ENCODE measurements at places on chromosomes 1 and 21. TPM values are rescaled to one million over a fixed set of nuclear protein-coding genes. Genes with fewer than 3 reads are reported as not detected.

DNA sequence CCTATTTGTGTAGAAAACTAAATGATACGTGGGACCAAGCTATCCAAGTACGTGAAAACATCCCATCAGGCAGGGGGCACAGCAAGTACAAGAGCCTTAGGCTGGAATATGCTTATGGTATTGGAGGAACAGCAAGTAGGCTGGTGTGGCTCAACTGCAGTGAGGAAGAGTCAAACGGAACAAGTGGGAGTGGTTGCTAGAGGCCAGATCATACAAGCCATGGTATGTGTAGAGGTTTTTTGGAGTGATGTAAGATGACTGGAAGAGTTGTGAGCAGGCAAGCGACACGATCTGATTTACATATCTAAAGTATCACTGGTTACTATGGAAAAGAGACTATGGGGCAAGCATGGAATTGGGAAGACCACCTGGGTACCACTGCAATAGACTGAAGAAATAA, 27.8 kb downstream of the ELK4 start:
- no peak overlapping the region for H3K27ac ChIP-seq
- peaks cover 6% of the 10 kb centered on the region for H3K36me3 ChIP-seq
- H3K27me3 ChIP-seq: no peaks in the 10 kb centered on the region
- DNase-seq: no peak

TDRD5 gene
- not detected for total RNA-seq

DNA sequence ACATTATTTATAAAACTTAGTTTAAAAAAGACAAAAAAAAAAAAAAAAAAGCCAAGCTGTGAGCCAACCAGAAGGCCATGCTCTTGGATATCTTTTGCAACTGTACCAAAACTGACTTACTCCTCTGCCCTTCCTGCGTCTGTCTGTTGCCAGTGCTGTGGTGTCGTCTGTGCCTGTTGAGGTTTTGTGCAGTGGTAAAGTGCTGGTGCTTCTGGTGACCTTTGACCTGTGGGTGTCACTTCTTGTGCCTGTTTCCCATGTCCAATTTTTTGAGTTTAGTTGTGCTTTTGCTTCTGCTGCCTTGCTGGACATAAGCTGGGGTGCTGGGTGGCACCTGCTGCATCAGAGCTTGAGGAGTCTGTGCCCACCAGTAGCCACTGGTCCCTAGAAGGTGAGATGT, 41.4 kb downstream of the RNF187 start:
- no peak overlapping the region for H3K27ac ChIP-seq
- no peak for DNase-seq
- H3K27me3 ChIP-seq: peaks cover 22% of the 10 kb centered on the region
- no peaks in the 10 kb centered on the region for H3K4me1 ChIP-seq
- H3K4me3 ChIP-seq: no peak overlapping the region
- H3K36me3 ChIP-seq: peaks cover 1% of the 10 kb centered on the region

ADGRL4 gene
- 4.9 TPM for total RNA-seq

MROH9 gene
- not detected for total RNA-seq

- no peak overlapping the region for H3K27ac ChIP-seq
- H3K4me3 ChIP-seq: no peak overlapping the region
Observed at GRCh38 chr21:36511484-36512220, 31.7 kb upstream of the CLDN14 start.

NID1 gene
- 99.1 TPM for total RNA-seq

GRCh38 chr21:15761507-15762100, 31.8 kb downstream of the USP25 start:
- no peaks in the 10 kb centered on the region for H3K27me3 ChIP-seq
- H3K27ac ChIP-seq: no peak overlapping the region
- no peak for DNase-seq
- no peak overlapping the region for H3K4me3 ChIP-seq

DNA sequence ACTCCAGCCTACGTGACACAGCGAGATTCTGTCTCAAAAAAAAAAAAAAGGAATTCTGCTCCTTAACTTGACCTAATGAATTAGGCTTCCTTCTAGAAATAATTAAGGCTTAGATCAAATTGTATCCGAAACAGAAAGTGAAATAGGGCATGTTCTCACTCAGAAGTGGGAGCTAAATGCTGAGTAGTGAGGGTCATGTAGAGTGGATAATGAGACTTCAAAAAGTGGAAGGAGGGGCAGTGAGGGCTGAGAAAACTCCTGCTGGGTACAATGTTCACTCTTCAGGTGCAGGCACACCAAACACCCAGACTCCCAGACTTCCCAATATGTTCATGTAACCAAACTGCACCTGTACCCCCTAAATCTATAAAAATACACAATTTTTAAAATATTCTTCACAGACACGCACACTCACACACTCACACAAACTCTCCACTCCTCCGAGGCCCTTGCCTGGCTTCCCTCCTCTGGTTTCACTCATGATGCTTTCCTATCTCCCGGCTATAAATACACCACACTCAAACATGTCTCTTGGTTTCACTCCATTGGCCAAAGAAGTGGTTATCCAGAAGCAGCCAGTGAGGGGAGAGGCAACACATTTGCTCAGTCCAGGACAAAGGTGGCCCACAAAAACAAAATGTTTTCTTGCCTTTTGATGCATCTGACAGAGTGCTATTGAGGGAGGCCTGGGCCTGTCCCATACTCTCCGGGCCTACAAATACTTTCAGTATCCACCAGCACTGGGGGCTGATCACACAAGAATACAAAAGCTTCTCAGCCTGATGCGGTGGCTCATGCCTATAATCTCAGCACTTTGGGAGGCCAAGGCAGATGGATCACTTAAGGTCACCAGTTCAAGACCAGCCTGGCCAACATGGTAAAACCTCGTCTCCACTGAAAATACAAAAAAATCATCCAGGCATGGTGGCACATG, 249.2 kb downstream of the TOMM20 start:
- no peaks in the 10 kb centered on the region for H3K27me3 ChIP-seq
- DNase-seq: peak; percentile 21
- no peaks in the 10 kb centered on the region for H3K36me3 ChIP-seq
- H3K4me3 ChIP-seq: no peak overlapping the region
- H3K27ac ChIP-seq: no peak overlapping the region
- H3K4me1 ChIP-seq: peaks cover 3% of the 10 kb centered on the region

DNA sequence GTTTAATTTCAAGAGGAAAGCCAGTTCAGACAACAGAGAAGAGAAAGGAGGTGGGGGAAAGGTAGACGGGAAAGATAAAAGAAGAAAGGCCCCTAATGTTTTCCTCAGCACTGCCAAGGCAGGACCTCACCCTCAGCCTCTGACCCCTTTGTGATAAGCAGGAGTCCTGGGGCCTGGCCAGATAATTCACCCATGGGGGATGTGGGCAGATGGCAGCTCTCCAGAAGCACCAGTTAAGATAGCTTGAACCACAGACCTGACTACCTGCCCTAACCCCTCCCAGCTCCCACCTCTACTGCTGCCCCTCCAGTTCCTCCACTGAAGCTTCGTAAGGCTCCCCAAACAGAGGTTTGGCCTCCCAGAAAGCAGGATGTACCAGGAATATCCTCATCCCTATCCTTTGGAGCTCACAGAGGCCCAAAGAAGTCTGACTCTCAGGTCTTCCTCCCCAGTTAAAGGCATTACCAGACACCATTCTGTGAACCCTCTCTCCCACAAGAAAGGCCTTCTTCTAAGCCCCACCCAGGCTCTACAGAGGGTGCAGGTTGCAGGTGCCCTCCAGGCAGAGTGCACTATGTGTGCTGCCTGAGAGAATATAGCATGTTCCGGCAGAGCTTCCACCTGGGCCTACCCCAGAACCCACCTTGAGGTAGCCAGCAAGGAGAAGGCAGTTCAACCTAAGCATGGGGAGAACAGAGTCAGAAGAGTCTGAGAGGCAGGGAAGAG, 9.2 kb upstream of the SNAPIN start:
- peaks cover 7% of the 10 kb centered on the region for H3K4me1 ChIP-seq
- H3K27ac ChIP-seq: peak overlapping the region; percentile 76
- DNase-seq: peak; percentile 47
- H3K36me3 ChIP-seq: peaks cover 16% of the 10 kb centered on the region
- no peaks in the 10 kb centered on the region for H3K27me3 ChIP-seq

GRCh38 chr1:226064816-226065248, 2.3 kb downstream of the H3-3A start:
- peaks cover 11% of the 10 kb centered on the region for H3K36me3 ChIP-seq
- H3K4me3 ChIP-seq: peak overlapping the region; percentile 60
- peak overlapping the region; percentile 49 for H3K27ac ChIP-seq

GRCh38 chr1:67053535-67053784, 488 bp downstream of the SLC35D1 start:
- peaks cover 27% of the 10 kb centered on the region for H3K4me1 ChIP-seq
- H3K4me3 ChIP-seq: peak overlapping the region; percentile 80
- no peaks in the 10 kb centered on the region for H3K27me3 ChIP-seq
- no peak for DNase-seq

CDA gene
- not detected for total RNA-seq

MOB3C gene
- 6.2 TPM for total RNA-seq

DNA sequence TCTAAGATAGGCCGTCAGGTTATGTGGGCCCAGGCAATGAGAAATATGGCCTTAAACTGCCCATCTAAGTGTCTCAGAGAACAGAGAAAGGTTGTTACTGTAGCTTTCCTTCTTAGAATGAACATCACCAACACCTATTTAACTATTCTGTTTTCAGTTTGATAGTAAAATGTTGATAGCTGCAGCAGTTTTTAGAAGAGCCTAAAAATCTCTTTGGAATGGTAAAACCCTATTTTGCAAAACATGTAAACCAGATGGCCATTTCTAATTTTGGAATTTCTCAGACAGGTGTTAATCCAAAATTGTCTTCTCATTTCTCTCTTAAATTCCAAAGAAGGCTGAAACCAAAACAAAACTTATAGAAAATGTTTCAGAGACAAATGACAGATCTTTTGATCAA, 57.5 kb downstream of the DIPK1A start:
- no peak overlapping the region for H3K27ac ChIP-seq
- no peak overlapping the region for H3K4me3 ChIP-seq
- H3K27me3 ChIP-seq: no peaks in the 10 kb centered on the region
- DNase-seq: no peak
- peaks cover 8% of the 10 kb centered on the region for H3K4me1 ChIP-seq

DNA sequence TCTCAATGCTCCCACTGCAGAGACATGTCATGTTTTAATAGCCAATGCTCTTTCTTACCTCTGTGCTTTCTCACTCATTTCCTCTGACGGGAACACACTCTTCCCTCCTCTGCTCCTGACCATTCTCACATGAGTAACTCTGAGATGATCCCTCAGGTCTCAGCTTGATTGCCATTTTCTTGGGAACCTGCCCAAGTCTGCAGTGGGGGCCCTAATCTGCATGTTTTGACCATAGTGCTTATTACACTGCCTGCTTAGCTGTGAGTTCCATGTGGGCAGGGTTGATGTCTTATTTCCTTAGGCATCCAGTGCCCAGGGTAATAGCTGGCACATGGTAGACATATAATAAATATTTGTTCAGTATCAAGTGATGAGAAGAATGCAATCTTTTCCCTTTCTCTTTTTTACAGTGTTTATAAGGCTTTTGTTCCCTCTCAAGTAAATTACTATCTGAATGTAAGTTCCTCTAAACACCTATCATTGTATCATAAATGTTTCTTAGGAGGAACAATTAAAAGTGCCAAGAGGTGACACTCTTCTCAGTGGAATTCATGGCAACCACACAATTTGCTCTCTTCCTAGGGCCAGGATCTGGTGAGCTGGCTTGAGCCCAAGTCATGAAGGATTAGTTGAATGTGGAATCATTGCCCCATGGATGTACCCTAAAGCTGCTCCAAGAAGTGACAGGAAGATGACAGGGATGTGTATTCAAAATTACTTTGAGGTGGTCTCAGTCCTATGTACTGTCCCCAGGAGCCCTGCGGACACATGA, 485.4 kb upstream of the USP24 start:
- H3K36me3 ChIP-seq: no peaks in the 10 kb centered on the region
- no peak for DNase-seq
- no peaks in the 10 kb centered on the region for H3K27me3 ChIP-seq
- H3K4me3 ChIP-seq: no peak overlapping the region
- H3K27ac ChIP-seq: peak overlapping the region; percentile 39

IGSF9 gene
- not detected for total RNA-seq

- no peaks in the 10 kb centered on the region for H3K4me1 ChIP-seq
- DNase-seq: no peak
- H3K27ac ChIP-seq: no peak overlapping the region
- peaks cover under 1% of the 10 kb centered on the region for H3K27me3 ChIP-seq
- no peak overlapping the region for H3K4me3 ChIP-seq
- no peaks in the 10 kb centered on the region for H3K36me3 ChIP-seq
Observed at GRCh38 chr1:34131396-34132160, 33.5 kb downstream of the CSMD2 start.

- DNase-seq: no peak
- H3K4me3 ChIP-seq: no peak overlapping the region
- H3K27ac ChIP-seq: no peak overlapping the region
Observed at GRCh38 chr1:76501136-76501535, 366.1 kb upstream of the ST6GALNAC5 start.

DNA sequence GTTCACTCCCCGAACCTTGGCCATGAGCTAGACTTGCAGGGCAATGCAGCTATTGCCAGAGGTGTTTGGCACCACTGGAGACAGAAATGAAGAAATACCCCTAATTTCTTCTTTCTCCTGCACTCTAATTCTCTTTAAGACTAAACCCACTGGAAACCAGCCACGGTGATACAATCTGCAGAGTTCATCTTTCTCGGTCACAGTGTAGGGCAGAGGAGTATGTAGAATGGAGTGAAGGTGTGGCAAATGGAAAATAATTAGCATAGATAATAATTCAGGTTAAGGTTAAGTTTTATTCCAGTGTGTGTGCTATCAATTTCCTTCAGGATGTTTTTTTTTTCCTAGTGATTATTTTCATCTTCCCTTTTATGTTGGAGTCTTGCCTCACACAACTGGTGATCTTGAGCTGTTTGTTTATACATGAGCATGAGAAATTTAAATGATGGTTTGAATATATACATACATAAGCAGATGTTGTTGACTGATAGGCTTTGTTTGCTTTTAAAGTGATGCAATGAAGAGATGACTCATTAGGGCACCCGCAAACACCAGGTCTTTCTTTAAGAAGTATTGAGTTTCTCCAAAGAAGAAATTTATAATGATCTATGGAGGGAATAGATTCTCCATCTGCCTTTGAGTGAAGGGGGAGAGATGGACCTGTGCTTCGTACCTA, 81.9 kb downstream of the SPATA17 start:
- no peak overlapping the region for H3K4me3 ChIP-seq
- no peak for DNase-seq
- no peaks in the 10 kb centered on the region for H3K36me3 ChIP-seq
- H3K27me3 ChIP-seq: peaks cover 5% of the 10 kb centered on the region
- H3K4me1 ChIP-seq: no peaks in the 10 kb centered on the region
- H3K27ac ChIP-seq: no peak overlapping the region

DCLRE1B gene
- 11.4 TPM for total RNA-seq
